Astrocyte of the spinal cord (primary cell): ENCODE measurements at places on chromosomes 11 and 22.

DNA sequence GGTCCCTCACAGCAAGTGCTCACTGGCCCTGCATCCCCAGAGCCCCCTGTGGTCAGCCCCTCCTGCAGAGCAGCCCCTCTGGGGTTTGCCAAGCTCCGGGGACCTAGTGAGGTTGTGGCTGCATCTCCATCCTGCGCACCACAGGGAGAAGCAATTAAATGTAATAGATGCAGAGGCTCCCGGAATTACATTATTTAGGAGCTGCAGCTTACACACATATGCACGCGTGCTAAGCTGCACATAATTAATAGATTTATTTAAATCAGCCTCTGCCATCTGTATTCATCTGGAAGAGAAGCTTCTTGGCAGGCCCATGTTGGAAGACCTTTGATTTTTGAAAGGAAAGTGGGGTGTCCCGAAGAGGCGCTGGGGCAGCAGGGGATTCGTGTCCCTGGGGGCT is 1271.5 kb downstream of the BRD1 start:
- no peak for DNase-seq

- DNase-seq = peak; percentile 28
These were observed 332.0 kb upstream of the CCDC179 start for GRCh38 chr11:23192256-23192655.

GRCh38 chr11:124167826-124168231 is 15.3 kb upstream of the OR10D3 start:
- no peak for DNase-seq

DNA sequence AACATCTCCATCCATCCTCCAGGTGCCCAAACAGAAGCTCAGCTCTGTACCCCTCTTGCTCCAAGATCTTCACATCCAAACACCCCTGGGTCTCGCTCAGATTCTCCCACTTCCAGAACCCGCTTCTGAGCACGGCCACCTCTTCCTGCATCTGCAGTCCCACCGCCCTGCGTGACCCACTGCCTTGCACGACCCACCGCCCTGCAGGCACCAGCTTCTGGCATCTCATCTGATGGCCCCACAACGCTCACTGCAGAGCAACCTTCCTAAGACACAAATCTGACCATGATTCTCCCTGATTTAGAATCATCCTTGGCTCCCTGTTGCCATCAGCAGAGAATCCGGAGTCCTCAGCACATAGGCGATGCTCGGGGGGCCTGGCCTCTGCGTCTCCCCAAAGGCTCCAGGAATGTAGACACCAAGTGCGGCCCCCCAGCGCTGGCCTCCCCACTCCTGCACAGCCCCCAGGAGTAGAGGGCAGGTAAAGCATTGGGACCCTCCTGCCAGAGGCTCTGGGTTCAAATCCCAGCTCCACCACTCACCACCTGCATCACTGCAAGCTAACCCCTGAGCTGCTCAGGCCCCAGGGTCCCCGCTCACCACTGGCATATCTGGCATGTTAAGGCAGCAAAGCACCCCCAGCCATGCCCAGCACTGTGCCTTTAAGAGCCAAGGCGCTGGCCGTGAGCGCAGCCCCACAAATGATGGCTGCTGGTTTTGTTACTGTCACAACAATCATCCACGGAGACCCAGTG is 459.3 kb downstream of the BRD1 start:
- DNase-seq = no peak

DNA sequence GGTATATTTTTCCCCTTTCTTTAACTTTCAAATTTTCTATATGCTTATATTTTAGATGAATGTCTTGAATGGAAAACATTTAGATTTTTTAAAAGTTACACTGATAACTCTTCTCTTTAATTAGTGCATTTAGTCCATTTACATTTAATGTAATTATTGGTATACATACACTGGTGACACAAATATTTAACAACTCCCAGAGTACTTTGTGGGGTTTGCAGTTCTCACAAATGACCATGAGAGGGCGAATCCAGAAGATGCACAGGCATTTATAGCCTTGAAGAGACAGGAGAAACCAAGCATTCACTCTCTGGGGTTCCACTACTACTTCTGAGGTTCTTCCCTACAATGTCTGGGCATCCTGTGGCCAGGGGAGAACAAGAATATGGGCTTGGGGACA is 125.1 kb downstream of the TIMP3 start:
- DNase-seq = peak; percentile 9

DNA sequence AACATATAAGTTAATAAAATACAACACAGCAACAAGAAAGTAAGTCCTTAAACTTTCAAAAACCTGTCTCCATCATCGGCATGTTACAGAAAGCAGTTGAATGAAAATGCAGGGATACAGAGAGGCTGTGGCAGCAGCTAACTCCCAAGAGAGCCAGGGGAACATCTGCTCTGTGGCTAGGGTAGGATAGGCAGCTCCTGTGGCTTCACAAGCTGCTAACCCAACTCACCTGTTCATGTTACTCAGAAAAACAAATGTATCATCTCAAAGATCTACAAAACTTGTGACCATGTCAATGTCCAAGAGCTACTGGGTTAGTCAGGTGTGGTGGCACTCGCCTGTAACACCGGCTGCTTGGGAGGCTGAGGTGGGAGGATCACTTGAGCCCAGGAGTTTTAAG is 15.2 kb upstream of the PLAAT3 start:
- DNase-seq = no peak

- peak; percentile 85 for DNase-seq
These were observed 5.0 kb downstream of the THY1 start for GRCh38 chr11:119417726-119418540.

DNA sequence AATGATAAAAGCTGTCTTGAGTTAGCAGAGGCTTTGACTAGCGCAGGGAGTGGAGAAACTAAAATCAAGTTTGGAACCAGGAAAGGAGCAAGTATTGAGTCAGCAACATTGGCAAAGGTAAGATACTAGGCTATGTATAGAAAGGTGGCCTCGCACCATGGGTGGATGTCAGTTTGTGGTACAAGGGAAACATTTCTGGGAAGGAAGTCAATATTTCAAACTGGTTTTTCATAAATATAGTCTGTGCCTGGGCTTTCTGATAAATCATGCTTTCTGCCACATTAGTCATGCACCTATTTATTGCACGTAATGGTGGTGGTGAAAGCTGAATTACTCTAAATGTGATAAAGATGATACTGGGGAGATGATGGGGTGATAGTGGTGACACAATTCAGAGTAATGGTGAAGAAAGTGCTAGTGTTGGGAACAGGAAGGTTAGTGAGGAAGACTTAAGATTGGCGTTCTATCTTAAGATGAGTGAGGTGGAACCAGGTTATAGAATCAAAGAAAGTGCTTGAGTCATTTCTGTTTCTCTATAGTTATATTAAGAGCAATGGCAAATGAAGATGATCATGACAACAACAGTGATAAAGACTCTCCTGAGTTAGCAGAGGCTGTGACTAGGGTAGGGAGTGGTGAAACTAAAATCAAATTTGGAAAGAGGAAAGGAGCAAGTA is 729.0 kb downstream of the FAM181B start:
- DNase-seq = peak; percentile 56

DNA sequence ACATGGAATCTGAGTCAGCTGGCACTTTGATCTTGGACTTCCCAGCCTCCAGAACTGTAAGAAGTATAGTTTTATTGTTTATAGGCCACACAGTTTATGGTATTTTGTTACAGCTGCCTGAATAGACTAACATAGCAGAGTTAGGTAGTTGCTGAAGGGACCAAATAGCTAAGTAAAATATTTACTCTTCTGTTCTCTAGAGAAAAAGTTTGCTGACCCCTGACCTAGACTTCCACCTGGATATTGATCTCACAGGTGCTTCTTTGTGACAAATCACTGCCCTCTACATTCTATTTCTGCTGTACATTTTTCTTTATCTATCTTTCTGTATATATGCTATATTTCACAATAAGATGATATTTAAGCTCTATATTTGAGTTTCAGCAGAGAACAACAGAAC is 212.5 kb downstream of the CSNK2A3 start:
- DNase-seq = no peak

- DNase-seq = peak; percentile 12
These were observed 83.5 kb upstream of the WNT7B start for GRCh38 chr22:46060292-46061123.

DNA sequence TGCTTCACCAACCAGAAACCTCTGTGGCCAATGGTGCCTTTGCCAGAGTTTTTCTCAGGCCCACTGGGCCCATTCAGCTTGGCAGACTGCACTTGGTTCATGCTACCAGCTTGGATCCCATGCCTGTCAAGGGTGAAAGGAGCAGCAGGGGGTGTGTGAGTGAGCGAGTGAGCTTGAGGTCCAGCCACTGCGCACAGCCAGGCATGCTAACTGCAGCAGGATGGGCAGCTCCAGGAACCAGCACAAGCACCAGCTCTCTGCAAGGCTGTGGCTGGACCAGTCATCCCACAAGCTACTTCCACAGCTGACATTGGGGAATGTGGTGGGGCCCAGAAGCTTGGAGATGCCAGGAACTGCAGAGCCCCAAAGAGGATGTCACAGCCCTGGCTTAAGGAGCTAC is 40.8 kb downstream of the DDIAS start:
- no peak for DNase-seq

- peak; percentile 46 for DNase-seq
These were observed 1.8 kb downstream of the FJX1 start for GRCh38 chr11:35619855-35620640.

GRCh38 chr11:18347471-18348125 is 25.2 kb downstream of the GTF2H1 start:
- peak; percentile 74 for DNase-seq

- no peak for DNase-seq
These were observed 25.5 kb downstream of the ARHGAP42 start for GRCh38 chr11:100712583-100712982.
